Osteocyte (in vitro differentiated cells): ENCODE measurements at places on chromosomes 1 and 21. TPM values are rescaled to one million over a fixed set of nuclear protein-coding genes. Genes with fewer than 3 reads are reported as not detected.

GRCh38 chr21:34076835-34077234 is 3.5 kb downstream of the MRPS6 start:
- no peak for DNase-seq

Gene LAMC2
- 3.5 and 3.6 TPM in 2 replicates for total RNA-seq

GRCh38 chr1:168480997-168481396 is 62.8 kb downstream of the XCL2 start:
- DNase-seq = no peak

Gene SYNJ1
- total RNA-seq = 11.0 and 15.5 TPM in 2 replicates

Gene PLA2G2F
- total RNA-seq = not detected in 2 replicates

GRCh38 chr1:110477041-110477440 is 26.1 kb downstream of the PROK1 start:
- no peak for DNase-seq

DNA sequence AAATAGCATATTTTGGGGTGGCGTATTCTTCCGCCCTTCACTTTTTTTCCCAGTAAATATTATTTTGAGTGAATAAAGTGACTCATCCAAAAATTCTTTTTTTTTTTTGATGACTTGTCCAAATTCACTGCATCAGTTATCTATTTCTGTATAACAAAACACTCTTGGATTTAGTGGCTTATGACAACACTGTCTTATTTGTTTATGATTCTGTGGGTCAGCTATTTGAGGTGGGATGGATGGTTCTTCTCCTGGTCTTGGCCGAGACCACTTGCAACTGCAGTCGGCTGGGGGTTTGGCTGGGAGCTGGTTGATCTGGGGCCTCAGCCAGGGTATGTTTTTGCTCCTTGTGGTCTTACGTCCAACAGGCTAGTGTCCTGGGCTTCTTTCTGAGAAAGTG is 39.9 kb upstream of the SRSF10 start:
- DNase-seq = no peak

DNA sequence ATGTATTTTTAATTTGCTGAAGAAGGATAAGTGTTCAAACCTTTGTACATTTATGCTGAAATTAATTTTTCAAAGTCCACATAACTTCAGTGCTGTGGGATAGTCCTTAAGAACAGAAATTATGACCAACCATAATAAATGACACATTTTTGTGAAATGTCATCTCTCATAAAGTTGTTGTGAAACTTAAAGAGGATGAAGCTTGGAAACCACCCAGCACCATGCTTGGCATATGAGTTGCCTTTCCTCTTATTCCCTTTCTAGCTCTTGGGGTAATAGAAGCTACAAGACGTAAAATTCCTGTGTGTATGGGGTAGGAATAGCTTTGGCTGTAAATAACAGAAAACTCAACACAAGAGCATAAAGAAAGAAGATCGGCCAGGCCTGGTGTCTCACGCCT is 18.9 kb upstream of the USP24 start:
- no peak for DNase-seq

GRCh38 chr1:157047062-157047410 is 1.5 kb upstream of the ARHGEF11 start:
- no peak for DNase-seq

- no peak for DNase-seq
Measured at GRCh38 chr1:3211582-3212375, 142.8 kb downstream of the PRDM16 start.

GRCh38 chr1:47507144-47507543 is 69.3 kb downstream of the FOXD2 start:
- DNase-seq = no peak

DNA sequence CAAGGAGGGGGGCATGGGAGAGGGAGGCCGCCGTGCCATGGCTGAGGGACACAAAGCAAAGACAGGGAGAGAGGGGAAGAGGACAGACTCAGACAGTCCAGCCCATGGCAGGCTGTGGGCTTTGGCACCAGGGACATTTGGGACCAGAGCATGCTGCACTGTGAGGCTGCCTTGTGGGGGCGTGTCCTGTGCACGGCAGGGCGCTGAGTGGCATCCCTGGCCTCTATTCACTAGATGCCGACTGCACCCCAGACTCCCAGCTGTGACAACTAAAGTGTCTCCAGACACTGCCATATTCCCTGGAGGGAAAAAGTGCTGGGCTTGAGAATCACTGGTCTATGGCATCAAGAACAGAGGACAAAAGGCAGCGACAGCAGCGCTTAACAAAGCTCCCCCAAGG is 18.6 kb upstream of the PRDM15 start:
- no peak for DNase-seq

GRCh38 chr1:46041551-46041950 is 90.9 kb downstream of the PIK3R3 start:
- no peak for DNase-seq

DNA sequence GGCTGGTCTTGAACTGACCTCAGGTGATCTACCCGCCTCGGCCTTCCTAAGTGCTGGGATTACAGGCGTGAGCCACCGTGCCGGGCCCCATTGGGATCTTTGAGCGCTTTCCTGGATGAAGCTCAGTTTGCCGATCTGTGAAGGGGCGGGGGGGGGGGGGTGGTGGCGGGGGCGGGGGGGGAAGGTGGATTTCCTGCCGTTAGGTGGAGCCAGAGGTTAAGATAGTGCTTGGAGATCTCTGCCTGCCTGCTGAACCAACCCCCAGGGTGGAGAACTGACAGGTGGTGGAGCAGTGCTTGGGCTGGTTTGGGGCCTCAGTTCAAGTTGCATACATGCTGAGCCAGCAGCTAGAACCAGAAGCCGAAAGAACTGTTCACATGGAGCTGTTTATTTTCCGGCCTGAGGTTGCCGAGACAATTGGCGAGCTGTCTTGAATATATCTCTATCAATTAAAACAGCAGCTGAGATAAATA is 1.7 kb downstream of the TMCC2 start:
- peak; percentile 76 for DNase-seq

Gene CR1L
- not detected in 2 replicates for total RNA-seq

DNA sequence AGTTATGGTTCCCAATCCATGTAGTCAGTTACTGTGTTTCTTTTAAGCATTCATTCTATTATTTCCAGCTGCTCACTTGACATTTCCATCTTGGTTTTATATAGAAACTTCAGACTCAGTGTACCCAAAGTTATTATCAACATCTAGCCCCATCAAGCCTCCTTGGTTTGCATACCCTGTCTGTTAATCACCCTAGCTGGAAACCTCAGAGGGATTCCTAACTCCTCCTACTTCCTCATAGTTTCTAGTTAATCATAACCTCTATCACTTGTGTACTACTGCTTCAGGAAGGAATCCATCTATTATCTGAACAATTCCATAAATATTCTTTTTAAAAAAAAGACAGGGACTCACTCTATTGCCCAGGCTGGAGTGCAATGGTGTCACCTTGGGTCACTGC is 293.3 kb downstream of the SDCCAG8 start:
- no peak for DNase-seq

Gene KAZN
- 43.3 and 47.1 TPM in 2 replicates for total RNA-seq

Gene KRTAP11-1
- total RNA-seq = not detected in 2 replicates

- DNase-seq = no peak
Measured at GRCh38 chr1:6347641-6348487, 45.7 kb downstream of the ACOT7 start.

GRCh38 chr21:45386728-45387371 is 18.1 kb upstream of the COL18A1 start:
- no peak for DNase-seq

GRCh38 chr1:27664291-27664690 is 7.7 kb downstream of the IFI6 start:
- DNase-seq = no peak

GRCh38 chr1:147771226-147772125 is 11.1 kb upstream of the GJA5 start:
- no peak for DNase-seq
